ENCODE measurements at places on chromosomes 12 and 14.

DNA sequence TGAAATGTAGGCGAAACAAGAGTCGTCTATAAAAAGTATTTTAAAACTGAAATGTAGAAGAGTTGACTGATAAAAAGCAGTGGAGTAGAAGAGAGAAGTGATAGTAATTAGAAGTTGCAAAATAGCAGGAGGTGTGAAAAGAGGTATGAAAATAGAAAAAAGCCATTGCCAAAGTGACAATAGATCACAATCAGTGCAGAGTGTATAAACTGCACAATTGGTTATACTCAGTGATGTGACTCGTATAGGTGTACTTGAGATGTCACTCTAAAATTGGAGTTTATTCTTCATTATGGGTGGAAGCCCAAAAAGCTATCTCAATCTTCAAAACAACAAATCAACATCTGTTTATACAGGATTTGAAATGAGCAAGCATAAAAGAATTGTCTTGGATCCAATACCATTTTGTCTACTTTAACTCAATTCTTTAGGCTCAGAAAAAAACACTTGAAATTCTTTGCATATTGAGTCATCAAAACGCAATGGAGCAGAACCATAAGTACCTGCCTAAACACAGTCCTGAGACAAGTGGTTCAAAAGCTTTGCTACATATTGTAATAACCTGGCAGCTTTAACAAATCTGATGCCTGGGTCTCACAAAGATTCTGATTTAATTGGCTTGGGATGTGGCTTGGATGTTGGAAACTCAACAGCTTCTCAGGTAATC lies 8.8 kb downstream of the IKBIP start:
- no peak for DNase-seq

GRCh38 chr14:97920201-97920600 lies 1123.0 kb downstream of the VRK1 start:
- no peak for DNase-seq

GRCh38 chr14:94934276-94934810 lies 164.4 kb upstream of the GSC start:
- DNase-seq, result no peak

DNA sequence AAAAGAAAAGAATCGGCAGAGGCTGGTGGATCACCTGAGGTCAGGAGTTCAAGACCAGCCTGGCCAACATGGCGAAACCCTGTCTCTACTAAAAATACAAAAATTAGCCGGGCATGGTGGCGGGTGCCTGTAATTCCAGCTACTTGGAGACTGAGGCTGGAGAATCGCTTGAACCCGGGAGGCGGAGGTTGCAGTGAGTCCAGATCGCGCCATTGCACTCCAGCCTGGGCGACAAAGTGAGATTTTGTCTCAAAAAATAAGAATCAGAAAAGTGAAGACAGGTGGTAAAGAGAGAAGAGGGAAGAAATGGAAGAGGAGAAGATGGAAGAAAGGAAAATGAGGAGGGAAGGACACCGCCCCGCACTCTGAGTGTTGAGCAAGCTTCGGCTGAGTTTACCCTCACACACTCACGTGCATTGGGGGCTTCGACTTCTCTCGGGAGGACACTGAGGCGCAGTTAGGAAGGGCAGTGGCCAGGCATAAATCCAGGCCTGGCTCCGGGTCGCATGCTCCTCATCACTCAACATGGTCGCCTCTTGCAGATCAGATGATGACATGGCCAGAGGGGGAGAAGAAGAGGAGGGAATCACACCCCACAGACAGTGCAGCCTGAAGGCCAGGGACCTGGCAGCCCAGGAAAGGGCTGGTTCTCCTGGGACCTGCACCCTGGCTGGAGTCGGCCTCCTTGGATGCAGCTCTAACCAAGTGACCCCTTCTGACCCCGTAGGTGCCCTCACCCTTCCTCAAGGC lies 61.1 kb downstream of the PRMT8 start:
- DNase-seq, result no peak

- no peak for DNase-seq
Observed at GRCh38 chr14:61171727-61172126, 109.4 kb downstream of the TMEM30B start.

All from nucleus accumbens (tissue), 56 donors.